ENCODE measurements at places on chromosomes 7 and 10.

DNA sequence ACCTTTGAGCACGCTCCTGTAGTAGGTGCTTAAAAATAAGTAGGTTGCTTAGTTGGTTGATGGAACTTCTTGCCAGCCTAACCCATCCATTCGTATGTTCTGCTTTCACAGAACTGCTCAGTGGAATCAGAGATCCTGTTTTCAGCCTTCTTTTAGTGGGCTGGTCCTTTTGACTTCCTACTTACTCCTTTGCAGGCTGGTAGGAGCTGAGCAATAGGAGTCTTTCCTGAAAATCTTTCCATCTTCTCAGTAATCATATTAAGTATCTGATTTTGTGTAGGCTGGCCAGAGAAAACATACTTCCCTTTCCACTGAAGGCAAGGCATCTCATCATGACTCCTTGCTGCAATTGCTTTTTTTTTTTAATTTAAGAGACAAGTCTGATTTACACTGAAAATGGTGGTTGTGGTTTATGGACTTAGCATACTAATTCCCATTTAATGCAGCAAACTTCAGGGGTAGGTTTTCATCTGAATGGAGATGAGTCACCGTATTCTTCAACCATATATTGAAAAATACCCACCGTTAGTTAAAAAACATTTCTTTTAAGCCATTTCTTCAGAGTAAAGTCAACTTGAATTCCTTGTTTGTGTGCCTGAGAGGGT lies 208.0 kb downstream of the ZNF365 start:
- DNase-seq = no peak

- DNase-seq = no peak
Measured at GRCh38 chr7:45598886-45599520, 24.8 kb downstream of the ADCY1 start.

- DNase-seq = no peak
Measured at GRCh38 chr10:128086003-128086863, 40.0 kb downstream of the MKI67 start.

DNA sequence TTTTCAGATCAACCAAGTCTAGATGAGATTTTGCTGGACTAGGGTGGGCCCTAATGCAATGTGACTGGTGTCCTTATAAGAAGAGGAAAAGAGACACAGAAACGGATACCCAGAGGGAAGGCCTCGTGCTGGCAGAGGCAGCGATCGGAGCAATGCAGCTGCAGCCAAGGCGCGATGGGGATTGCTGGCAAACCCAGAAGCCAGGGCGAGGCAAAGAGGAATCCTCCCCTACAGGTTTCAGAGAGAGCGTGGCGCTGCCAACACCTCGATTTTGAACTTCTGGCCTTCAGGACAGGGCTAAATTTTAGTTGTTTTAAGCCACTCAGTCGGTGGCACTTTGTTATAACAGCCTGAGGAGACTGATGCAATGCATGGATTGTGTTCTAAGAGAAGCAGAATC lies 157.1 kb upstream of the RHEB start:
- no peak for DNase-seq

GRCh38 chr10:89373916-89374711 lies 3.7 kb upstream of the IFIT1B start:
- peak; percentile 93 for DNase-seq

DNA sequence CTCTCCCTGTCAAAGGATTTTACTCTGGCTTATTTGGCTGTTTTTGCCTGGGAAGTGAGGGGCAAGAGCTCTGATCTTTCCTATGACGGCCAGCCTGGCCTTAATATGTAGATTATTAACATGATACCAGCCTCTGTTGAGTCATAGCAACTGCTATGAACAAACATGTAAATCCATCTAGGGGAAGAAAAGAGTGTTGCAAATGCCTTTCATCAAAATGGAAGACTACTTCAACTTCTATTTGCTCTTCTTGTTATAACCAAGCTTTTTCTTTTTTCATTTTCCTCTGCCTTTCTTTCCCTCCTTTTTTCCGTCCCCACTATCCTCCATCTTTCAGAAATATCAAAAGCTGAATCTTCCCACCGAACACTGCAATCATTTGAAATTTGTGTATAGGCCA lies 46.6 kb downstream of the BTRC start:
- no peak for DNase-seq

DNA sequence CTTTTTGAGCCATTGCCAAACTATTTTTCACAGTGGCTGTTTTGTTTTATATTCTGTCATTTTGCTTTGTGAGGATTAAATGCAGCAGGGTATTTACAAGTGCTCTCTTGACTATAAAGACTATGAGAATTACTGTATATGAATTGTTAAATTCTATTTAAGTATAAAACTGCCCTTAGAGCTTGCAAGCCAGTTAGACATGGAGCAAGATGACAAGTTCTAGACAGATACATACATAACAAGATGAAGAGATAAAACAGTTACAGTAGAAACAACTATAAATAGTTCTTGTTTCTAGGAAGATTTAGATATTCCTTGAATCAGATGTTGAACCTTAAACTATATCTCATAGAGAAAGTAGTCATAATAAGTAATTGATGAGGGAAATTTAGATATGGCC lies 60.6 kb downstream of the DNAH11 start:
- DNase-seq = no peak

DNA sequence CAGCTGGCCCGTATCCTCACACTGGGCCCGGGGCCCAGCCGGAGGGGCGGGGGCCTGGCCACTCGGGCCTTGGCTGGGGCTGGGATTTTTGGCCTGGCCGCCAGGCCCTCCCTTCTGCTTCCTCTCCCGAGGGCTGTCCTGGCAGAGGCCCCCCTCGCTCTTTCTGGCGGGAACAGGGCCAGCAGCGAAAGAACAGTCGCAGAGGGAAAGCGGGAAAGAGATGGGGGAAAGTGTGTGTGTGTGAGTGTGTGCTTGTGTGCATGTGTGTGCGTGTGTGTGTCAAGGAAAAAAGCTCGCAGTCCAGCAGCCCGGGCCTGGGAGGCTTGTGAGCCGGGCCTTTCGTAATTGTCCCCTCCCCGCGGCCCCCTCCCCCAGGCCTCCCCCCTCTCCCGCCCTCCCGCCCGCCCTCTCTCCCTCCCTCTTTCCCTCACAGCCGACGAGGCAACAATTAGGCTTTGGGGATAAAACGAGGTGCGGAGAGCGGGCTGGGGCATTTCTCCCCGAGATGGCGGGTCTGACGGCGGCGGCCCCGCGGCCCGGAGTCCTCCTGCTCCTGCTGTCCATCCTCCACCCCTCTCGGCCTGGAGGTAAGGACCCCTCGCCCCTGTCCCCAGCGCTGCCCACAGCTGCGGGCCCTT lies at the start of gene ELN:
Gene ELN (plus strand): TSS at position 491 of the 638 bp plus-strand sequence. CDS start 15 bp downstream, at position 506.
- DNase-seq = peak; percentile 46

GRCh38 chr10:62769574-62770242 lies 34.8 kb upstream of the ADO start:
- DNase-seq = no peak

- no peak for DNase-seq
Measured at GRCh38 chr7:22120391-22121053, 174.8 kb upstream of the CDCA7L start.

GRCh38 chr7:52053525-52053924 lies 736.9 kb upstream of the COBL start:
- no peak for DNase-seq

- DNase-seq = no peak
Measured at GRCh38 chr10:87918254-87918859, 54.9 kb downstream of the PTEN start.

DNA sequence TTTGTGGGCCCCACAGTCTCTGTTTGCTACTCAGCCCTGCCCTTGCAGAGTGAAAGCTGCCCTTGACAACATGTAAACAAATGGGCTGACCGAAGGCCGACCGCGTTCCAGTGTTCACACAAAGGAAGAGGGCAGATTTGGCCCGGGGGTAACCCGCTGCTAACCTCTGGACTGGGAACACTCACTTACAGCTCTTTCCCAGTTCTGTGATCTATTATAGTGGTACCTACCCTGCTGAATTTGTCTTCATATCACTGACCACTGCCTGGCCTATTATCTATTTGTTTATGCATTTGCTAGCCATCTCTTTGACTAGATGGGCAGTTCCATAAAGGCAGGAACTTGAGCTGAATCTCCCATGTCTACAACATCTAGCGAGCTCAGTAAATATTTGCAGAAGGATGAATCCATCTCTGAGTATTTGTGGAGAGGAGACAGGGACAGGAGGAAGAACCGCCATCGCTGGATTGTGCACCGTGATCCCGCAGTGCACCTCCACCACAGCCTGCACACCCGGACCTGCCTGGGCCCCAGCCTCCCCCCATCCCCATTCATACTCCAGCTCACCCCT lies 15.2 kb downstream of the SLC29A3 start:
- DNase-seq = no peak

- no peak for DNase-seq
Measured at GRCh38 chr7:21771906-21772610, 173.6 kb downstream of the CDCA7L start.

- DNase-seq = no peak
Measured at GRCh38 chr10:5538892-5539651, 14.3 kb downstream of the CALML3 start.

GRCh38 chr7:58086871-58087535 lies 637.0 kb downstream of the ZNF716 start:
- DNase-seq = no peak

DNA sequence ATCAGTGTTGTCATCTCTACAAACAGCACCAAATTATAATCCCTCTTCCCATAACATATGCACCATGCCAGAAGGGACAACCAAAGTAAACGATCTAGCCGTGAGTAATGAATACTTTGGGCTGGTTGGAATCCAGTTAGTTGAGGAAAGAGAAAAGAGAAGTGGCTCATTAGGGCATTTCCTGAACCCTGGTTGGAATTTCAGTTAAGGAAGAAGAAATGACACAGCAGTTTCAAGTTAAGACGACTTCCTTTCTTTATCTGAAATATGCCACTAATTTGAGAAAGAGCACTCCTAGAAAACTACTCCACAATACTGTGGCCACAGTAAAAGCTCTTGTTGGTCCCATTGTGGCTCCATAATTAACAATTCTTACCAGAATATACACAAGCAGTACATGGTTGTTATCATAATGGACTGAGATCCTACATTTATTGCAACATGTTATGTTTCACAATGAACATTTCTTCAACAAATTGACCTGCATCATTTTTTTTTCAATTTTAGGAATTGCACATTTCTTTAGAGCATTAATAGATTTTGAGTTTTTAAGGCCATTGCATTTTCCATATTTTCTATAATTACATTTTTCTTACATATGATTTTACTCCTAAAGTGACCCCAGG lies at the start of gene TFEC:
Gene TFEC (minus strand): TSS at position 113 of the 626 bp plus-strand sequence. CDS start 46,322 bp downstream, outside the sequence.
- DNase-seq = no peak

DNA sequence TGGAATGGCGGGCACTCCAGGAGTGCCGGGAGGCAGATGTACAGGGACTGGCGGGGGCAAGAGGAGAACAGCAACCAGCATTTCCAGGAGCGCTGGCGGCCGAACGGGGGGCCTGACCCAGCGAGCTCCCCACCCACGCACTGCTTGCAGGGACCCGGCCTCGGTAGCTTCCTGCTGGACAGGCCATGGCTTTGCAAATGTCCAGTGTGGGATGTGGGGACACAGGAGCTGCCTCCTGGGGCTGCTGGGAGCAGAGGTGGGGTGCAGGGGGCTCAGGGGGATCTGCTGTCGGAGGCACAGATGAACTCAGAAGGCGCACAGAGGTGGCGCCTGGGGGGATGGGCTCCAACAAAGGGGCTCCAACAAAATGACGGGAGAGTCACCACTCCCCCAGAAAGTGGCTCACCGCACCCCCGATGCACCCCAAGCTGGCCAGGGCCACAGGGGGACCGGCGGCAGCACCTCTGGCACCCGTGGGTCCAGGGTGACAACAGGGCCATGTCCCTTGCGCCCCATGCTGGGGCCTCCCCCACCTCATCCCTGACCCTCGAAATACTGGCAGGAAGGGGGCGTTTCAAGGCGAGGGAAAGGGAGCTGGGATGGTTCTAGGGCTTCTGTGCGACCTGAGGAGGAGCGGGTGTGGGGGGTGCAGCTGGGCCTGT lies 41.1 kb downstream of the AP5Z1 start:
- no peak for DNase-seq

GRCh38 chr10:27998178-27998953 lies 513 bp downstream of the ODAD2 start:
- no peak for DNase-seq

- DNase-seq = no peak
Measured at GRCh38 chr7:13898957-13899670, 90.4 kb downstream of the ETV1 start.

DNA sequence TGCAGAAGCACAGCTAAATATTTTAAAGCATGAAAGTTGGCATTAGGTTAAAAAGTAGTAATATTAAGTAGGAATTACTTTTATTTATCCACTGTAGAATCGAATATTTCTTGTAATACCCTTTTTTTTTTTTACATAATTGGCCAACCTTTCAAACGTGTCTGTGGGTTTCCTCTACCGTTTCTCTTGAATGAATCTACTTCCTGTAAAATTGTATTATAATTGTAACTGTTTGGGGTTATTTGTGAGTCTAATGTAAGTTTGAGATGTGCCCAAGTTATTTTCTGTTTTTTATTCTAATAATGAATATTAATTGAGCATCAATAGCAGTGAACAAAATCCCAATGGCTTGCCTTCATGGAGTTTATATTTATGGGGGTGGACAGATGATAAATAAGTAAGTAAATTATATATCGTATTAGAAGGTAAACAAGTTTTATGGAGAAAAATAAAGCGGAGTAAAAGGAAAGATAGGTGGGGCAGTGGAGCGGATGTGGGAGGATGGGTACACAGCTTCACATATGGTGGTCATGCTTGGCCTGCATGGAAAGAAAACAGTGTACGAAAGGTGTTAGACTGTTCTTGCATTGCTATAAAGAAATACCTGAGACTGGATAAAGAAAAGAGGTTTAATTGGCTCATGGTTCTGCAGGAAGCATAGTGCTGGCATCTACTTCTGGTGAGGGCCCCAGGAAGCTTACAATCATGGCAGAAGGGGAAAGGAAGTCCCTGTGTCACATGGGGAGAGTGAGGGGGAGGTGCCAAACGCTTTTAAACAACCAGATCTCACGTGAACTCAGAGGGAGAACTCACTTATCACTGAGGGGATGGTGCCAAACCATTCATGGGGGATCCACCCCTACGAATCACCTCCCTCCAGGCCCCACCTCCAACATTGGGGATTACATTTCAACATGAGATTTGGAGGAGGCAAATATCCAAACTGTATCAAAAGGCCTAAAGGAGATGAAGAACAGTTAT lies 5.4 kb downstream of the TSPAN13 start:
- no peak for DNase-seq

GRCh38 chr10:15521328-15521903 lies 150.3 kb upstream of the FAM171A1 start:
- no peak for DNase-seq

- DNase-seq = no peak
Measured at GRCh38 chr10:22244001-22244400, 26.2 kb upstream of the EBLN1 start.

- no peak for DNase-seq
Measured at GRCh38 chr7:107070710-107071109, 26.2 kb downstream of the PRKAR2B start.

- DNase-seq = no peak
Measured at GRCh38 chr7:119936836-119937235, 336.1 kb upstream of the KCND2 start.

- DNase-seq = no peak
Measured at GRCh38 chr10:116669832-116670644, 49.3 kb downstream of the PNLIPRP2 start.

- no peak for DNase-seq
Measured at GRCh38 chr10:125160856-125161706, 718 bp upstream of the CTBP2 start.

Data from amygdala (tissue), 56 donors.